AG04449 (cell line): ENCODE measurements at places on chromosomes 3 and 15.

GRCh38 chr3:143795874-143796273 lies 52.4 kb downstream of the SLC9A9 start:
- no peak for DNase-seq

GRCh38 chr3:130892759-130893375 lies 1.0 kb upstream of the ATP2C1 start:
- DNase-seq = no peak

- DNase-seq = no peak
These were observed 618.0 kb upstream of the ADAMTS9 start for GRCh38 chr3:65305836-65306235.

DNA sequence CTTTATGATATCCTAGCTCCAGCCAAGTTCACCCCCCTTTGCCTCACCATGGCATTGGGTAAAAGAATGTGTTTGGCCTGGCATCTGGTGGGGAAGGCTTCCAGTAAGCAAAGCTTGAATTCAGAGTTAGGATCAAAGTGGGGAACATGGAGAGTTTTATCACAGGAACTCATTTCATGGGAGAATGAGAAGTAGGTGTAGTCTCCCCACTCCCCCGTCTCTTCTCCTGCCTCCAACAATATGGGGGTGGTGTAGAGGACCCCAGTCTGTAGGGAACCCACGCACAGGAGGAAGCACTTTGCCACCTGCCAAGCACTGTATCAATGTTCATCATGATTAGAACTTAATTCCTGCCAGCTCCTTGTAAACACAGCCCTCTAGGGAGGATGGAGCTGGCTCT lies 200.5 kb downstream of the UACA start:
- no peak for DNase-seq

DNA sequence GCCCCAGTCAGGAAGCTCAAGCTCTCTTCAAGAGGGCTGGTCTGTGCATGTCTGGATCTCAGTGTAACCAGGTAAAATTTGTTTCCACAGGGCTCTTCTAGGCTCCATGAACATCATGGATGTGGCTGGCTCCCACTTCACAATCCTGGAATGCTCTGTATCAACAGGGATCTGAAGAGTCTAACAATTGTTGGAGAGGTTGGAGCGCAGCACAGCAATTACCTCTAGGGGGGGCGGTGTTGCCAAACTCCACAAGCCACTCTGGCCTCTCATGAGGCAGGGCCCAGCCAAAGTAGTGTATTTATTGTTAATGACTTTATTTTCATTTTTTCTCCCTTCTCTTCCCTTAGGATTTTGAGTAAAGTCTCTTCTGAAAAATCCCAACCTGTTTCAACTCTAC lies 6.1 kb upstream of the EIF2B5 start:
- no peak for DNase-seq

- DNase-seq = no peak
These were observed 23.9 kb downstream of the DPH6 start for GRCh38 chr15:35522061-35522460.

DNA sequence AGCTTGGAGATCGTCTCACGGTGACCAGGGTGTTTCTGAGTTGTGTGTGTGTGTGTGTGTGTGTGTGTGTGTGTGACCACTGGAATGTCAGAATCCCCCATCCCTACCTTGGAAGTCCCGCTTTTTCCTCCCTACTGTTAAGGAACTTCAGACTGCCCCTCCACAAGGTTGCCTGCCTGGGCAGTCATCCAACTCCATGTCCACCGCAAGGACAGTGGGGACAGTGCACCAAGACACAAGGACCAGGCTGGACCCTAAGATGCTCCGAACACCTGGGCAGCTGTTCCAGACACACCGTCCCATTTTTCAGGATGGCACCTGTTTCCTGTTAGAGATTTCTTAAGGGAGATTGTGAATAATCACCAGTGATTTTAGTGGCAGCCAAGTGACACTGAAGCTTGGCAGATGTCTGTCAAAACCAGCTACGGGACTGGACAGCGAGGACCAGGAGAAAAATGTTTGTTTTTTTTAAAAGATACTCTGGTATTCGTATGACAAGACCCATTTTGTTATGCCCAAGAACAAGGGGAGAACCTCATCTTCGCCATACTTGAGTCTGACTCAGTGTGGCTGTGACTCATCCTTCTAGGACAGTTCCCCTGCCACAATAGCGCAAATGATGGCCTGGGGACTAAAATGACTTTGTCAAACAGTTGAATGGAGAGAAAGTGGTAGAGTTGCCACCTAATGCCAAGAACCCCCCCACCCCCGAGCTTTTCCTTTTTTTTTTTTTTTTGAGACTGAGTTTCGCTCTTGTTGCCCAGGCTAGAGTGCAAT lies 15.5 kb downstream of the PAQR9 start:
- DNase-seq = no peak

DNA sequence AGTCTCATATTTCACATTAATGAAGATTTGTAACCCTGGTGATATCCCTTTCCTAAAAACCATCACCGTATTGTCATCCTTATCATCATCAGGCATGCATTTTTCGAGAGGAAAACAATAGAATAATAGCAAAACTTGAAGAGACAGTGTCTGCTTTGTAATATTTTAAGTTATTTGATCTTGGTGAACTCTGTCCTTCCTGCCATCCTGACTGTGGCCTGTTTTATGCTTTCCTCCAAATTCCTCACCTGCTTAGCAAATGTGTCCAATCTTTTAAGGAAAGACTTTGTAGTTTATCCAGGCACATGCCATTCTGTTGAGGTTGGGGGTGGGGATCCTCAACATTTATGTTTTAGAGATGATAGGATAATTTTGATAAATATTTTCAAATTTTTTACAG lies 306.1 kb upstream of the COL8A1 start:
- no peak for DNase-seq

GRCh38 chr3:107822308-107822707 lies 268.5 kb downstream of the CD47 start:
- DNase-seq = no peak

DNA sequence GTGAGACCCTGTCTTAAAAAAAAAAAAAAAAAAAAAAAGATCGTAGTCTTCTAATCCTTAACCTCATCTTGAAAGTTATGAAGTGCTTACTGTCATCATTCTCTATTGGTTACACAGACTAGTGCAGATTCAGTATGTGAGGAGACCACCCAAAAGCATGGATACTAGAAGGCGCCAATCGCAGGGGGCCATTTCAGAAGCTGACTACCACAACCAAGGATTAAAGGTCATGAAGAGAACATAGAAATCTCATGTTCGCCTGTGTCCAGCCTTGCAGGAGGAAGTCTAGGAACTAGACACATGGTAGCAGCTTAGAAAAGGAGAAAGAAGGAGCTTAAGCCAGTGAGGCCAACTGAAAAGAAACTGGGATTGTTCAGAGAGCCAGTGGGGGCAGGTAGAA lies 207.8 kb downstream of the THSD4 start:
- DNase-seq = no peak

DNA sequence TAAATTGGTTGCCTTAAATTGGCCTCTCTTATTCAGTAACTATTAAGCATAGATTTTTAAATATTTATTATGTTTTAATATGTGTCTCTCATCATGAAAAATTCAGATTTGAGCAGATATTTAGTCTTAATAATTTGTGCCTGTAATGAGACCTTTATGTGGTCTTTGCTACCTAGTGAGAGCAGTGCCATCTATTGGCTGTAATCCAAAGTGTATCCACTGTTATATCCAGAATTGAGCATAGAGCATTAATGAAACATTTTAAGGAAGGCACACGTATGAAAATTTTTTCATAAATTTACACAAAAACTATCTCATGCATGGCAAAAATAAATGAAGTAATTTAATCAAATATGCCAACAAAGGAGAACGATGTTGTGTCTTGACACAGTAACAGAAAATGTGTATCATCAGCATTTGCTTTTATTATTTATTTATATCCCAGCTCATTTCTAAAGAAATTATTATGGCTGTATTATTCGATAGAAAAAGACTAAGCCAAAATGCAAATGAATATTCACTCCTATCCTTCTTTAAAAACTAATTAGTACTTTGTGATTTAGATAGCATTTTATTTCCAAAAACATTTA lies 203.5 kb downstream of the RSRC1 start:
- no peak for DNase-seq

GRCh38 chr3:52303811-52304210 lies 12.3 kb upstream of the DNAH1 start:
- no peak for DNase-seq

DNA sequence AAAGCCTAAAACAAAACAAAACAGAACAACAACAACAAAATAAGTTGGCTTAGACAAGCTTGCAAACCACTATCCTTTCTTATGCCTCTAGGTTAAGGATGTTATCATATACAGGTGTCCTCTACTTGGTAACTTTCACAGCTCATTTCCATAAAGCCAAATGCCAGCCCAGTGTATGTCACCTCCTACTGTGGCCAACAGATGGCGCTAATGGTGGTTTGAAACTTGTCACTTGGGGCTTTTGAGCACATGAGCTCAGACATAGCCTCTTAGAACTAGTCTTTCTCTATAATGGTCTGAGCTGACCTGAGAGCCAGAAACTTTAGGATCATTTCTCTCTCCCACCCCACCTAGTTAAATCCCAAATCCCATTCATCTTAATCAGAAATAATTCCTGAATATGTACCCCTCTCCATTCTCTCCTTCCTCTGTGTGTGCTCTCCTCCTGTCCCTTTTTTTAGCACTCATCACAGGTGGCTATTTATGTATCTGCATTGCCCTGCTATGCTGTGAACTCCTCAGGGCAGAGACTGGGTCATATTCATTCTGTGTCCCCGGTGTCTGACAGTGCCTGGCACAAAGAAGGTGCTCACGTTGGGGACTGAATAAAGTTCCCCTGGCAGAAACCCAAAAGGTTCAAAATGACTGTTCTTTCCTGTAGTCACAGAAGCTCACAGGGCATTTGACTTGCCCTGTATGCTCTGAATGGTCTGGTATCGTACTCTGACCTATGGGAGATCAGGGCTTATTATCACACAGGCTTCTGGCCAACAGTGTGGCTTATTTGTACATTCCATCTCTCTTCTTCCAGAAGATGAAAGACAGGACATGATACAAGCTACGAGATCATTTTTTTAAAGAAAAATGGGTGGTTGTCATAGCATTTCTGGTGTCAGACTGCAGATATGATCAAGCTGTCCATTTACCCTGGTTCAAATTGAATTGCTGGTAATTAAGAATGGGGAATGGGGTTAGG lies 319.3 kb upstream of the AZI2 start:
- peak; percentile 2 for DNase-seq

DNA sequence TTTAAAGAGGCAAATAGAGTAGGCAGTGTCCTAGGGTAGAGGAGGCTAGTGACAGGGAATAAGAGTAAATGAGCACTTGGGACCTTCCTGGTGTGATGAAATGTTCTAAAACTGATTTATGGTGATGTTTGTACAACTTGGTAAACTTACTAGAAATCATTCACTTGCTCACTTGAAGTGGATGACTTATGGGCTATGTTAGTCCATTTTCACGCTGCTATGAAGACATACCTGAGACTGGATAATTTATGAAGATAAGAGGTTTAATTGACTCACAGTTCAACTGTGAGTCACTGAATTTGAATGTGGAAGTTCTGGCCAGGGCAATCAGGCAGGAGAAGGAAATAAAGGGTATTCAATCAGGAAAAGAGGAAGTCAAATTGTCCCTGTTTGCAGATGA lies 31.7 kb upstream of the DHX36 start:
- DNase-seq = no peak

- no peak for DNase-seq
These were observed 3.1 kb upstream of the CAMKV start for GRCh38 chr3:49872801-49873281.

DNA sequence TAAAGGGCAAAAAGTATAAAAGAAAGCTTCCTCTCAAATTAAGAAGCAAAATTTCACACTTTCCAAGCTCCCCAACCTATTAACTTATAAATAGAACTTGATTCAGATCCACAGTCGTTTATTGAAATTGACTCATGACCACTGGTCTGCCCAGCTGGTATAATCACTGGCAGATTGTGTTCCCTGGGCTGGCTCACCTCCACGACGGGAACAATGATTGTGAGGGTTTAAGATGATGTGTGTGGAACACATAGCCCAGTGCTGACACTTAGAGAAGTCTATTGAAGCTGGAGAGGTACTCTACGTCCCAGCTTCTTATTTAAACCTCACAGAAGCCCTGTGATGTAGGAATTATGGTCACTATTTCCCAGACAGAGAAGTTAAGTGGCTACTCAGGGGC lies 90.4 kb downstream of the MB21D2 start:
- no peak for DNase-seq

- DNase-seq = no peak
These were observed 272.1 kb upstream of the TTC14 start for GRCh38 chr3:180329847-180330246.

DNA sequence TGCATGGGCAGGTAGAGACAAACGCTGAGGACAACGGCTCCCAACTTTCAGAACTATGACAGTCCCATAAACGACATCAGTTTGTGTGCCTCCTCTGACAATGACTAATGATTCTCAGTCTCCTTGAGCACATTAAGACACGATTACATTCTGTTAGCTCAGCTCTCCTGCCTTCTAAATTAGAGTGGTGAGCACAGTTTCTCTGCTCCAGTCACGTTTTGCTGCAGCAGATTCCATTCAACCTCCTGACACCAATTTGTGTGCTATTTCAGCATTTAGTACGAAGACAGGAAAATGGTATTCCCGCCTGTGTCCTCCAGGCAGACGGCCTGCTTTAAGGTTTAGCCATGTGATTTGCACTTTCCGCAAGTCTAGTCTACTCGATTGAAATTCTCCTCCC lies 458.4 kb upstream of the CFAP20DC start:
- no peak for DNase-seq

DNA sequence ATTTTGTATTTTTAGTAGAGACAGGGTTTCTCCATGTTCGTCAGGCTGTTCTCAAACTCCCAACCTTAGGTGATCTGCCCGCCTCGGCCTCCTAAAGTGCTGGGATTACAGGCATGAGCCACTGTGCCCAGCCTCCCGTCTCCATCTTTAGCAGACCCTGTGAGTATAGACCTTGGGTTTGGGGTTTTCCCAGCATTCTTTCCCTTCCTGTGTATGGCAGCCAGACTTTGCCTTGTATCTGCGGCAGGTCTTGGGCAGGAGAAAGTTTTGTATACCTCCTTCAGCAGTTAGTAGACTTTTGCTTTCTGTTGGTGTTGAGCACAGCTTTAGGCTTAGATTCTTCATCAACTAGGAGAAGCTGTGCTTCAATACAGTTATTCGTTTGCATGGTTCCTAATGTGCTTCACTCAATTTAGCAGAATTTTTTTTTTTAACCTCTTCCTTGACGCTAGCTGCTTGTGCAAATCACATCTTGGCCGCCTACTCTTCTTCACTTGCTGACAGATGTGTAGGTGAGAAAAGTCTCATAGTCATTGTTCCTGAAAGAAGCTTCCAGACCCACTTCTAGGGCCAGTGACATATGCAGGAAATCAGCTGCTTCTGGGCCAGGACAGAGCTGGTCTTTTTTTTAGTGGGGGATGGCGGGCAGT lies 38.4 kb downstream of the MAP2K1 start:
- no peak for DNase-seq
